ENCODE measurements at places on chromosomes 6 and 20.

GRCh38 chr6:116571683-116572000 lies 338 bp downstream of the RWDD1 start:
- DNase-seq = no peak

GRCh38 chr6:148674306-148674705 lies 72.5 kb upstream of the UST start:
- no peak for DNase-seq

DNA sequence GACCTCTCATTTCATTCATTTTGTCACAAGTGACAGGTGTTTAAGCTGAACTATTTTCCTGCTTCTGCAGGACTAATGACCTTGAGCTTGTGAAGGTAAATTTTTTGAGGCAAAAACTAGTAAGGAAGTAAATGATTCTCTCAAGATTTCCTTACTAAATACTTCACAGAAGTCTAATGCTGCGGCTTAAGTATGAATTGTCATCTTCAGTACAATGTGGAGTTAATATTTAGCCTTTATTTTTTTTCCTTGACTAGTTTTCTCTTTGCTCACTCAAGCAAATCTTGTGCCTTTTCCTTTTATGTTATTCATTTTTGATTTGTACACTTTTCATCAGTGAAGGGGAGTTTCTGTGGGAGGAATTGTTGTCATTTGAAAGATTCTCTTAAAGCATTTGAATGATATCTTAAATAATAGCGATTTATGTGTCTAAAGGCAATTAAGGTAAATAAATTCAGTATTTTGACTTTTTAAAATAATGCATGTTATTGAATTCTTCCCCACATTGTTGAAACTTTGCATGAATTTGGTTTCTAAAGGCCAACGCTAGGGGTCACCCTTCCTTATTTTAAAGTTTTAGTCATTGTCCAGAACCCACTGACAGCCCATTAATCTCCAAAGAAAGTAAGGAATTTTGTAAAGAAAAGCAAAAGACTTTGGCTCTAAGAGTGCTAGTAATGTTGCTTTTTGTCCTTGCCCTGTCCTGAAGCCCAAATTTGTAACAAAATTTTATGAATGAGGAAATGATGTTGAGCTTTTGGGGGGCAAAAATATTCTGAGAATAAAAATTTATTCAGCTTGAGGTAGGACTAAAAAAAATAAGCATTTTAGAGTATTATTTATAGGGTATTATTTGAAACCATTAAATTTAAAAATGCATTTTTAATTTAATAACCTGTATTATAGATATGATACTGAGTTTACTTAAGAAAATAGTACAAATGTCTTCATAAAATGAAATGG lies 157.4 kb upstream of the LAMA2 start:
- DNase-seq = no peak

DNA sequence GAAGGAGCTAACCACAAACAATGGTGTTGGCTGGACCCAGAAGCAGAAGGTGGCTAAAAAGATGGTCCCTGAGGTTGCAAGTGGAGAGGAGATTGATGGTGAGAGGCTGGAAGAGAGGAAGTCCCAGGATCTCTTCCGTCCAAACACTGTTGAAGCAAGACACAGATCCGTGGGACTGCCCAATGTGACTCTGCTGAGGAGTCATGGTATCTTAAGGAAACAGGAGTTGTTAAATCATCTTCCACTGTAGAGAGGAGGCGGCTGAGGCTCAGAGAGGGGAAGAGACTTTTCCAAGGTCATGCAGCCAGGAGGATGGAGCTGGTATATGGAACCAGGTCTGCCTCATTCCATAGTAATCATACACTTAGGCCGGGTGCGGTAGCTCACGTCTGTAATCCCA lies 4.1 kb upstream of the ZNF335 start:
- no peak for DNase-seq

- no peak for DNase-seq
Observed at GRCh38 chr6:161631676-161632194, 357.9 kb upstream of the AGPAT4 start.

- DNase-seq = no peak
Observed at GRCh38 chr6:82484737-82485626, 121.4 kb downstream of the TPBG start.

DNA sequence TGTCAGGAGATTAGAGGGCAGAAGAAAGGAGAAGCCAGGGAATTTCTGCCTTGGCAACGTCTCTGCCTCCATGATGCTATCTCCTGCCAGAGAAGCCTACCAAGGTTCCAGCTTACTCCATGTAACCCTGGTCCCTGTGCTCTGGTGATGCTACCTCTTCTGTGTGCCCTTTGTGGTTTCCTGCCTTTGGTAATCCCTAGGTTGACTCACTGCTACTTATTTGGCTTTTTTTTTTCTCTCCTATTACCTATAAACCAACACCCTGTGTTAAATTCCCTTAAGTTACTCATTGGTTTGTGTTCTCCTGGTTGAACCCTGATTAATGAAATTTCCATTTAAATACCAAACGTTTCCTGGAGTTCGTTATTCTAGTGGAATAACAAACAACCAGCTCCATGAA lies 527.8 kb upstream of the FLRT3 start:
- DNase-seq = no peak

GRCh38 chr20:33400812-33401183 lies 521 bp downstream of the CDK5RAP1 start:
- DNase-seq = no peak

DNA sequence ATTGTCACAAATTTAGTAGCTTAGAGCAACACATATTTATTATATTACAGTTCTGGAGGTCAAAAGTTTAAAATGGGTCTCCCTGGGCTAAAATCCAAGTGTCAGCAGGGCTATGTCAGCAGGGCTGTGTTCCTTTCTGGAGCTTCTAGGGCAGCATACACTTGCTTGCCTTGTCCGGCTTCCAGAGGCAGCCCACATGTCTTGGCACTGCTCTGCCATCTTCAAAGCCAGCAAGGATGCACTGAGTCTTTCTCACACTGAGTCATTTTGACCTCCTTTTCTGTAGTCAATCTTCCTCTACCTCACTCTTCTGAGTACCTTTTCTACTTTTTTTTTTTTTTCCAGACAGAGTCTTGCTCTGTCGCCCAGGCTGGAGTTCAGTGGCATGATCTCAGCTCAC lies 39.0 kb downstream of the ADGRF4 start:
- no peak for DNase-seq

GRCh38 chr6:135540207-135540840 lies 42.8 kb upstream of the AHI1 start:
- DNase-seq = no peak

DNA sequence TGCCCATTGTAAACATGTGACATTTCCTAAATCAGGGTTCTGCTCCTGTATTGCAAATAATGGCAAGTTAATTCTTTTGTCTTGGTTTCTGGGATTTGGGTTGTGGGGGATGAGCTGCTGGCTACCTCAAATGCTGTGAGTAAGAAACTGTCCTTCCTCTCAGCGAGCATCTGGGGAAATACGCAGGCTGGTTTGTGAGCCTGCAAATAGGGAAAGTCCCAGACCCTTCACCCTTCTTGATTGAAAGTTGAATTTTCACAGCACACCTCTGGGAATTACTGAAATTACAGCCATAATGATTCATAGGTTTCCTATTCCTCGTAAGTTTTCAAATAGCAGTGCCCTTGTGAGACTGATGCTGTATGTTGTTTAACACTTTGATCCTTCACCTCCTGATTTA lies 138.1 kb downstream of the TBXT start:
- DNase-seq = no peak

- peak; percentile 38 for DNase-seq
Observed at GRCh38 chr6:87210979-87211378, 55.6 kb downstream of the ZNF292 start.

GRCh38 chr6:117270055-117270842 lies 4.9 kb downstream of the VGLL2 start:
- DNase-seq = no peak

GRCh38 chr6:89644864-89645263 lies 6.3 kb upstream of the LYRM2 start:
- no peak for DNase-seq

DNA sequence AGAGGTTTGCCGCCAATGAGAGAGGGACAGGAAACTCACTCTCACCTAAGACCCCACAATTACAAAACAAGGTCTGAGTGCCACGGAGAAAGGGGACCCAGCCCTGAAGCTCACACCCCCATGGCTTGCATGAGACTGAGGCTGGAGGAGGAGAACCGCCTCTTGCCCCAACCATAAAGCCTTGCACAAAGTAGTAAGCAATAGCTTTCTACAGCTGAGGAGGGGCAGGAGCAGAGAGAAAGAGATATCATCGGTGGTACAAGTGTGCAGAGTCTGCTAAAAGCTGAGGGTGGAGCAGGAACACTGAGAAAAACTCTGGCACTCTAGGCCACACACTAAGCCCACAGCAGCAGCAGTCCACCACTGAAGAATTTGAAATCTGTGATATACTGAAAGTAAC lies 37.7 kb downstream of the OSTM1 start:
- no peak for DNase-seq

GRCh38 chr6:8108031-8108660 lies 5.8 kb upstream of the EEF1E1 start:
- no peak for DNase-seq

- no peak for DNase-seq
Observed at GRCh38 chr6:130577178-130577919, 211.5 kb downstream of the TMEM200A start.

DNA sequence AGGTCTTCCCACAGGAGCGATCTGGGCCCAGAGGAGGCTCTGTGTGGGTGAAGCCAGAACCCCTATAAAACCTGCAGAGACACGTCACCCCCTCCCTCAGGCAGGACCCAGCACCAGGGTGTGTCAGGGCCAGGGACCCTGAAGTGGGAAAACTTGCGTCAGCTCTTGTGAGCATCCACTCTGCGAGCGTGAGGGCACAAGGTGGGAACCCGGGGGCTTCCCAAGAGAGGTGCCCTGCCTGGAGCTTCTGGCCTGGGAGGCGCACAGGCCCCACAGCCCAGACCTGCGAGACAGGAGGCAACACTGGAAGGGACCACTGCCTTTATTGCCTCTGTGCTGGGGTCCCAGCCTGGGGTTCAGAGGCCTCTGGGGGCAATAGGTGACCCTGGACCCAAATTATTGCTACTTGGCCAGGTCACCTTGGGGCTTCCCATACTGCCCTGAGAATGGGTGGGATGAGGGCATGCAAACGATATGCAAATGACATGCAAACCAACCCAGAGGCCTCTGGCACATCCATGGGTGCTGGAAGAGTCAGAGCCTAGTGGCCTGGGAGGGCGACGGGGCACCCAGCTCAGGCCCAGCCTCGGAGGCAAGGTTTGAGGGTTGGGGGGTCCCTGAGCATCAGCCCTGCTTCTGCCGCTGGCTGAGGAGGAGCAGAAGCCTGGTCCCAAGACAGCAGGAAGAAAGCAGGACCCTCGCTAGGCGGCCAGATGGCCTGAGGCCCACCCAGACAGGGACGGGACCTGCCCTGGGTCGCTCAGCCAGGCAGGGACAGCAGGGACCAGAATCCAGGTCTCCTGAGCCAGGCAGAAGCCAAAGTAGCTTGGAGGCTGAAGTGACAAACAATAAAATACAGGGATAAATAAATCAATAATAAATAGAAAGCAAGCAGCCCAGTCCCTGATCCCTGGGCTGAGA lies 5.1 kb upstream of the C20orf144 start:
- DNase-seq = no peak

- DNase-seq = no peak
Observed at GRCh38 chr6:104357928-104358327, 501.8 kb downstream of the HACE1 start.

- no peak for DNase-seq
Observed at GRCh38 chr6:4351520-4352321, 216.3 kb upstream of the ECI2 start.

GRCh38 chr20:17889226-17889625 lies 79.4 kb downstream of the SNX5 start:
- no peak for DNase-seq

DNA sequence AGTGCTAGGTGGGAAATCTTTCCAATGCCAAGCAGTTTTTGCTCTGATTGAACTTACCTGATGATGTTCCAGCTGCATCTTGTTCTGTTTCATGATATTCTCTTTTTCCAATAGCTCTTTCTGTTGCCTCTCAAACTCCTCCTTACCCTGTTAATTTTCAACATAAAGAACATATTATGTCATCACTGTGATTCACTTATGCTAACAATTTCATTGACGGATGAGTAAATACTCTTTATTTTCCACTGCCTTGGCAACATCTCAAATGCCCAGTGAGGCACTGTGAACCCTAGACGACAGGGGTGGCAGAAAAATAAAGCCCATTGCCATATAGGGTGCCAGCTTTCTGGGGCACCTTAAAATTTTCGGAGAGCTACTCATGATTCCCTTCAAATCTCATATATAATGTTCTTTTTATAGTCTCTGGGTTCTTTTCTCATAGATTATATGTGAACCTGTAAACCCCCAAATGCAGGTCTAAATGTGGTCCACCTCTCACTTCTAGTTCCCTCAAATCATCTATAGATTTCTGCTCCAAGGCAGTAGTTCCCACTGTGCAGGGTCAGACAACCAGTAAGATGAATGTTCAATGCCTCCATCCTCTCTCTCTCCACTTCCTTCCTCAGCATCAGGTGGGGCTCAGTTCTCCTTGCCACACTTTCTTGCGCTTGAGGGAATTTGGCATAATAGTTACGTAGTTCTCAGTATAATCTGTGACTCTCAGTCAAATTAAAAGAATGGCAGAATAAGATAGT lies 44.1 kb downstream of the NEDD9 start:
- no peak for DNase-seq

Data from activated naive CD4-positive, alpha-beta T cell treated with anti-CD3 and anti-CD28 coated beads, Interleukin-2, amount 50 U/mL, for 16 hours (primary cell).